Stomach (tissue), 19 donors: ENCODE measurements at places on chromosomes 16 and 17. TPM values are rescaled to one million over a fixed set of nuclear protein-coding genes. Genes with fewer than 3 reads are reported as not detected.

SCGB1C2 gene
- total RNA-seq, result not detected

KRTAP9-7 gene
- not detected for total RNA-seq

RCVRN gene
- 0.18 TPM for total RNA-seq

BCAR1 gene
- total RNA-seq, result 122 TPM

WFIKKN1 gene
- total RNA-seq, result 25.8 TPM

MAP2K6 gene
- 1.0 TPM for total RNA-seq

ADAD2 gene
- total RNA-seq, result not detected

PLLP gene
- total RNA-seq, result 27.4 TPM

ZG16 gene
- total RNA-seq, result not detected

IRF8 gene
- total RNA-seq, result 35.6 TPM

SPATA32 gene
- total RNA-seq, result not detected

KRT222 gene
- not detected for total RNA-seq
